CD4-positive, alpha-beta T cell treated with Interleukin-6 at 100 ng/mL for 8 hours (primary cell): ENCODE measurements at places on chromosomes 6 and 20.

DNA sequence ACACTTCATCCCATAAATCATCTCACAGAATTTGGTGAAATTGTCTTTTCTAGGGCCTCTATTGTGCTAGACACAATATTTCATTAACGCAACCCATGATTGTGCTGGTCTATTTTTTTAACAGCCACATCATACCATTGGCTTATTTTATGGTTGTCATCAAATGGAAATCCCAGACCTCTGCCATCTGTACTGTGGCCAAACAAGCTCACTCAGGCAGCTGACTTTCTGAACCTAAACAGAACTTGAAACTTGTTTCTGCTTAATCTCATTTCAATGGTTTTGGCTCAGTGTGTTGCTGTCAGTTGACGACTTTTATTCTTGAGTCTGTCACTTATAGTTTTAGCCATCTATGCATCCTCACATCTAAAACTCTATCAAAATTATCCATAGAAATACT lies 111.8 kb downstream of the HAO1 start:
- DNase-seq, result no peak

- no peak for DNase-seq
Observed at GRCh38 chr20:34083137-34083536, 28.9 kb downstream of the EIF2S2 start.

DNA sequence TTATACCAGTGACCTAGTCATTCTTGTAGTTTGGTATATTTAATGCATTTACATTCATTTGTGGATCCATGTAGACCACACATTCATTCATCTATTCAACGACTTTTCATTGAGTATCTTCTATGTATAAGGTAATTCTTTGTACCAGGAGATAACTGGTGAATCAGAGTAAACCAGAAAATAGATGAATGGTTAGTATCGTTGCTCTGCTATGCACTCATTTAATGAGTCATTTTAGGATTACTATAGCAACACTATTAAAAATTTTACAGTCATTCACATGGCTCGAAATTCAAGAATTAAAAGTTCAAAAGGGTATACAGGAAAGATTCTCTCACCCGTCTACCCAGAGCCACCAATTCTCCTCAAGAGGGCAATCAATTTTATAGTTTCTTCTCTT lies 26.8 kb downstream of the DOK5 start:
- no peak for DNase-seq

DNA sequence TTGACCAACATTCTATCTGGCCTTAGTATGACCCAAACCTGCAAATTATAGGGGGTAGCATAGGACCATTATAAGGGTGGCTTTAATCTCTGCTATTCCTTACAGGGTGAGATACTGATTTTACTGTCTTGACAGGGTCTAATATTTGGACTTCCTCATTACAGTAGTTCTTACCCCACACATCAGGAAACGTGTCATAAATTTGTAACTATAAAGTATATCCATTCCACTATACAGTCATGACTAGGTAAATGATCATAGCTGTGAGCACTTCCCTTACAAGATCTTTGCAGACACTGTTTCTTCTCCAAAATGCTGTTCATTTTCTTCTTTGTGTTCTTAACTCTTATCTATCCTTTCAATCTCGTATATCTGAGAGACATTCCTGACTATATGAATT lies 518.7 kb upstream of the RNF217 start:
- no peak for DNase-seq

GRCh38 chr6:169425628-169426370 lies 172.2 kb upstream of the THBS2 start:
- no peak for DNase-seq

DNA sequence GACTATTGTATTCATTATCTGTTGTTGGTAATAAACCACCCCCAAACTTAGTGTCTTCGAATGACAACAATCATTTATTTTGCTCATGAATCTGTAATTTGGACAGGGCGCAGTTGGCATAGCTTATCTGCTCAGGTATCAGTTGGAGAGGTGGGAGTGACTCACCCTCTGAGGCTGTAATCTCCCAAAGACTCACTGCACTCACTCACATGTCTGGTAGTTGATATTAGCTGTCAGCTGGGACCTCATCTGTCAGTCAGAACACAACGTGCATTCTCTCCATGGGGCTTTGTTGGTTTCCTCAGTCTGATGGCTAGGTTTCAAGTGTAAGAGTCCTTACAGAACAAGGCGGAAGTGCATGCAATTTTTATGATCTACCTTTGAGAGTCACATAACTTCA lies 219.0 kb upstream of the PRND start:
- DNase-seq, result no peak

GRCh38 chr6:128513878-128514277 lies 6.5 kb downstream of the PTPRK start:
- DNase-seq, result no peak

- no peak for DNase-seq
Observed at GRCh38 chr6:74731204-74731603, 474.6 kb downstream of the COL12A1 start.

DNA sequence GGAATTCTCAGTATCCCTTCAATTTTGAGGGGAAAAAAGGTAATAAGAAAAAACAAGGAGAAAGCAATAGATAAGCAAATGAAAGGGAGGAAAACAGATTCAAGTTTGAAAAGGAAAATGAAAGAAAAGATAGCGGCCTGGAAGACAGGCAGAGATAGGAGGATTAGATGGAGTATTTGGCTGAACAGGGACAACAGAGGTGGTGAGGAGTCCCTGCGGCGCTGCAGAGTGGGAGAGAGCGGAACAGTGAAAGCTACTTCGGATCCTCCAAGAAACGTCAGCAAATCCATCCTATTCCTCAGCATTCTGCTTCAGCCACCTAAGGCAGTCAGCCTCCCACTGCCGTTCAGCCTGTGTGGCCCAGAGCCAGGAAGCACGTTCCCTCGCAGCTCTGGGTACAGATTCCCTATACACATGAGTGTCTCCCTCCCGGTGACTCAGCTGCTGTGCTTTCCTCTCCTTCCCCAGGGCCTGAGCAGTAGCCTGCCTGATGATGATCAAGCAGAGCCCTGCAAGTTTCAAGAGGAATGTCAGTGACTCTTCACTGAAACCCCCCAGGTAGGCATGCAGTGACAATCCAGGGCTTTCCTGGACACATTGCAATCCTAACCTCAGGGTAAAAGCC lies 43.4 kb upstream of the CDYL start:
- DNase-seq, result no peak

GRCh38 chr20:3759884-3760283 lies 7.7 kb downstream of the ADISSP start:
- DNase-seq, result no peak

DNA sequence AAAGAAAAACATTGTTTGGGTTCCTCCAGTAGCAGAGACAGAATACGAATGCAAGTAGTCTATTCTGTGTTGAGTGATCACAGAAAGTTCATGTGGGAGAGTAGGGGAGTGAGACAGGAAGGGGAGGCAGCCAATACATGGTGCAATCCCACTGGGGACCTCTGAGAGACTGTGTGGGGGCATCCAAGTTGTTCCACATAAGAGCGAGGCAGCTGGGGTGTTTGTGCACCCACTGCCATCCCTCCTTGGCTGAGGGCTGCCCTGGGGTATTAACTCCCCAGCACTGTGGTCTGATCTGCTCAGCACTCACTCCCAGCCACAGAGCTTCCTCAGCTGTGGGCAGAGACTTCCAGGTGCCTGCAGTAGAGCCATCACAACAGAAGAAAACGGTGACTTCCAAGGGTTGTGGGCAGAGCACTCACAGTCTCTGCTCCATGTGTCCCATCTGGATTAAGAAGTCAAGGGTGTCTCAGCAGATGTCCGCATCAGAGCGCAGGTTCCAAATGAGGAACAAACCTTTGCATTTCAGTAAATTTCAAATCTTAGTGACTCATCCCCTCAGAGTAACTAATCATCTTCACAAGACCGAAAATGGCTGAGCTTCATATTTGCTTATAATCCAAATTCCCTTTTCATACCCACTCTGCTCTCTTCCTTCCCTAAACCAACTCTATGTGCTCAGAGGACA lies 101.9 kb upstream of the NAA20 start:
- DNase-seq, result no peak

GRCh38 chr6:11732036-11732631 lies 46.5 kb downstream of the ADTRP start:
- DNase-seq, result peak; percentile 29

DNA sequence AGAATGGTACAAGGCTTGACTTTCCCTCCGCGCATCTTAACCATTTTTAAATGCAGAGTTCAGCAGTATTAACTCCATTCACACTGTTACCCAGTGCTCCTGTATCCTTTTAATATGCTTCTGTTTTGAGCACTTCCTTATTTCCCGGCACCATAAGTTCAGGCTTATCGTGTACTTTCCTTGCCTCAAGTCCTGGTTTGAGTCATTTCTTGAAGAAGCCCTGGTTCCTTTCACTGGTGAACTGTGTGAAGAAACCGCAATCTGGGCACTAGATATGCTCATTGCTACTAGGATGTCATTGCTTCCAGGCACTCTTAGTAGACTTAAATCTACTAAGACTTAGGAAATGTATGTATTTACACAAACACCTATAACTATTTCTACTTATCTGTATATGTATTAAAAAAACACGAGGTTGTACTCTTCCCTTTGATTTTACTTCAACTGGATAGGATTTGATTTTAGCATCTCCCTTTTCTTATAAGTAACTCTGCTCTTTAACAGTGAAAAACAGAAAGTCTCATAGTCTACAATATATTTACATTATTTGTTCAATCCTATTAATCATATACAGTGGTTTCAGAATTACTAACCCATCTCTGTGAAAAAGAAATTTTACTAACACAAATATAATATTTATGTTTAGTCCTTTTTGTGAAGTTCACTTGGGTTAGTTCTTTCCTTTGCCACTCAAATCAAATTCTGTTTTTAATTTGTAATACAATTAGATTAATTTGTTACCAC lies 135.5 kb downstream of the CDKAL1 start:
- DNase-seq, result no peak

DNA sequence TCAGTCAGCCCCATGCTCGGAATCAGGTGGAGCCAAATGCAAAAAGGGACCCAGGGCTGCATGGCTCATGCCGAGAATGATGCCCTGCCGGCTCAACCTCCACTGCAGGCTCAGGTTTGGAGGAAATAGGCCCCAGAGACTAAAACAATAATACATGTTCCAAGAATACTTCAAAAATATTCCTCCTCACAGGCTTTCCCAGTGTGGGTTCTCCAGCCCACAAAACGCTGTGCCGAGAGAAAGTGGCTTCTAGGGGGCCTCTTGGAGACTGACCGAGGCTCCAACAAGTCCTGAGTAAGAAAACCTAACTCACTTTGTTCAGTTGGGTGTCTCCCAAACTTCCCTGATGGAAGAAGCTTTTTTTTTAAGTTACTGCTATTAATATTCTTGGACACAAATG lies 73.9 kb downstream of the BANF2 start:
- no peak for DNase-seq

DNA sequence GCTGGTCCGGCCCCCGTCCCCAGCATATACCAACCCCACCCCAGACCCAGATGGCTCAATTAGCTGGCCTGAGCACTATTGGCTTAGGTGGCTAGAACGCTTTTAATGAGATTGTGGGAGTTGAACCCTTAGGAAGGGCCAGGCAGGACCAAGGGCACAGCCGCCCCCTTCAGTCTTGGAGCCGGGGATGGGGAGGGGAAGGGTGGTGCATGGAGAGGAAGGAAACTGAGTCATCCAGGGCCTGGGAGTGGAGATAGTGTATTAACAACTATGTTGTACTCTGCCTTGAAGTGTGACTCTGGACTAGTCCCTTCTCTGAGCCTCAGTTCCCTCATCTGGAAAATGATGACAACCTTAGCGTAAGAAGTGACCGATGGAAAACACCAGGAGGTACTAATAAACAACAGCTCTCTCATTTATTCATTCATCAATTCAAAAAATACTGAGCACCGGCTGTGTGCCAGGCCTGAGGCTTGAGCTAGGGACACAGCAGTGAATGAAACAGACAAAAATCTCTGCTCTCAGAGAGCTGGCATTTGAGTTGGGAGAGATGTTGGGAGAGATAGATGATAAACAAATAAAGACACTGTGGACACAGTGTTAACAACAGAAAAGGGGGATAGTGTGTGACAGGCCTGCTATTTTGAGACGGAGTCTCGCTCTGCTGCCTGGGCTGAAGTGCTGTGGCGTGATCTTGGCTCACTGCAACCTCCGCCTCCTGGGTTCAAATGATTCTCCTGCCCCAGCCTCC lies 11.5 kb downstream of the PEDS1 start:
- no peak for DNase-seq

DNA sequence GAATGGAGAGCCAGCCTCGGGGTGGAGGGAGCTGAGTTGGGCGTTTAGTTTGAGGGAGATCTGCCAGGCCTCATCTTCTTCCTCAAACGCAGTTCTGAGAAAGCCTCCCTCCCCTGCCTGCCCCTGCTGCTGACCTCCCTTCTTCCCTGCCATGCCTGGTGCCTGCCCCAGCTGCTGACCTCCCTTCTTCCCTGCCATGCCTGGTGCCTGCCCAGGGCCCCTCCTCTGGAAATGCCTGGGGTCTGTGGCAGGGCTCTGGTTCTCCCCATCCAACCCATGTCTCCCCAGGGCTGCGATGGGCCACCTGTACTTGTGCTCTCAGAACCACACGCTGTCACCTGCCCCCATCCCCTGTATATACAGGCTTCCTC lies 114.6 kb downstream of the VEGFA start:
- DNase-seq, result no peak

- no peak for DNase-seq
Observed at GRCh38 chr6:144543006-144543871, 258.1 kb downstream of the UTRN start.

DNA sequence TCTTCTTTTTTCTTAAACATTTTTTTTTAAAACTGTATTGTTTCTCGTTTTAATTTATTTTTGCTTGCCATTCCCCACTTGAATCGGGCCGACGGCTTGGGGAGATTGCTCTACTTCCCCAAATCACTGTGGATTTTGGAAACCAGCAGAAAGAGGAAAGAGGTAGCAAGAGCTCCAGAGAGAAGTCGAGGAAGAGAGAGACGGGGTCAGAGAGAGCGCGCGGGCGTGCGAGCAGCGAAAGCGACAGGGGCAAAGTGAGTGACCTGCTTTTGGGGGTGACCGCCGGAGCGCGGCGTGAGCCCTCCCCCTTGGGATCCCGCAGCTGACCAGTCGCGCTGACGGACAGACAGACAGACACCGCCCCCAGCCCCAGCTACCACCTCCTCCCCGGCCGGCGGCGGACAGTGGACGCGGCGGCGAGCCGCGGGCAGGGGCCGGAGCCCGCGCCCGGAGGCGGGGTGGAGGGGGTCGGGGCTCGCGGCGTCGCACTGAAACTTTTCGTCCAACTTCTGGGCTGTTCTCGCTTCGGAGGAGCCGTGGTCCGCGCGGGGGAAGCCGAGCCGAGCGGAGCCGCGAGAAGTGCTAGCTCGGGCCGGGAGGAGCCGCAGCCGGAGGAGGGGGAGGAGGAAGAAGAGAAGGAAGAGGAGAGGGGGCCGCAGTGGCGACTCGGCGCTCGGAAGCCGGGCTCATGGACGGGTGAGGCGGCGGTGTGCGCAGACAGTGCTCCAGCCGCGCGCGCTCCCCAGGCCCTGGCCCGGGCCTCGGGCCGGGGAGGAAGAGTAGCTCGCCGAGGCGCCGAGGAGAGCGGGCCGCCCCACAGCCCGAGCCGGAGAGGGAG lies 580 bp downstream of the VEGFA start:
- DNase-seq, result peak; percentile 18
